Stimulated activated CD8-positive, alpha-beta memory T cell treated with anti-CD3 and anti-CD28 coated beads, Interleukin-2, amount 100 ng/mL, for 1 hour (primary cell): ENCODE measurements at places on chromosomes 12 and 14.

DNA sequence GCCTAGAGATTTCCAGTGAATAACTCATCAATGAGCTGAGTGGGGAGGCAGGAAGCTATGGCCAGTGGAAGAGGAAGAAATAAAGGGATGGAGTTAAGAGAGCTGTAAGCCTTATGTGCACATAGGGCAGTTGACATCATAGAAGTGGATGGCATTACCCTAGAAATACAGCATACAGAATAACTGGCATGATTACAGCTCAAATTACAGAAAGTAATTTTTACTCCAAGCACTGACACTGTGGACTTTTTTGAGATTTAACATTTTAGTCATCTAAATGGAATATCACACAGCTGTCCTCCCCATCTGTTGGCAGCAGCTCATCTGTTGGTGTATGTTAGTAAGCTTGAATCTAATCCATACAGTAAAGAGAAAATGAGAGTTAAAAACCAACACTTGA, 5.4 kb upstream of the IPO8 start:
- no peak for DNase-seq

DNA sequence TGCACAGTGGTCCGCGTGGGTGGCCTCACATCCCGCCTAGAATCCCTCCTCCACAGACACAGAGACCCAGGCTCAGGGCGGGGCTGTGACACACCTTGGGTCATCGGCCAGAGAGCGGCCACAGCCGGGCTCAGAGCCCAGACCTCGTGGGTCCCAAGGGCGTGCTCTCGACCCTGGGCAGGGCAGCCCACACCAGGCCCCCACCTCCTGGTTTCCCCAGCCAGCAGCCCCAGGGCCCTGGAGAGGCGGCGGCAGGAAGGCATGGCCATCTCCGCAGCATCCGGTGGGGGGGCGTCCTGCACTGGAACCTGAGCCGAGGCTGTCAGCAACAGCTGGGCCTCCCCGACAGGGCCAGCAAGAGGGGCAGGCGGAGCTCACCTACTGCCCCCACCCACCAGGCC, 15.2 kb downstream of the JAG2 start:
- no peak for DNase-seq

- DNase-seq: no peak
Observed at GRCh38 chr12:54060975-54061778, 7.5 kb downstream of the HOXC4 start.

DNA sequence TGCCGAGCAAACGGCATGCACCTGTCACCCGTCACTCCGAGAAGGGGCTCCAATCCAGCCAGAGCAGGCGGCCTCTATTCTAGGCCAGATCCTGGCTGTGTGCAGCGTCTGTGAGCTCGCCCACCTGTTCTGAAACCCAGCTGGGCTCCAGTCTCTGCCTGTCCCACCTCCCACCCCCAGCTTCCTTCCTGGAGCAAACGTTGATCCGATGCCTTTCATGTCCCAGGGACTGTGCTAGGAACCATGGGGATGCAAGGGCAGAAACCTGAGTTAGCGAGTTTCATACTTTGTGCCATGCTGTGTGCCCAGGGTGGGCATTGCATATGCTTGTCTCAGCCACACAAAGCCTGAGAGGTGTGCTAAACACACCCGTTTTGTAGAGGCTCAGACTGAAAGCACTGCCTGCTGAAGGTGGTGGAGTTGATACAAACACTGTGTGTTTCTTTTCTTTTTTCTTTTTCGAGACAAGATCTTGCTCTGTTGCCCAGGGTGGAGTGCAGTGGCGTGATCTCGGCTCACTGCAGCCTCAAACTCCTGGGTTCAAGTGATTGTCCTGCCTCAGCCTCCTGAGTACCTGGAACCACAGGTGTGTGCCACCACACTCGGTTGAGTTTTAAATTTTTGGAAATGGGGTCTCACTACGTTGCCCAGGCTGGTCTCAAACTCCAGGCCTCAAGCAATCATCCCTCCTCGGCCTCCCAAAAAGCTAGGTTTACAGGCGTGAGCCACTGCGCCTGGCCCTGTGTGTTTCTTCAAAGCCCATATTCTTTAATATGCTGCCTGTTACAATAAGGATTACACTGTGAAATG, 84.1 kb upstream of the MED13L start:
- no peak for DNase-seq

DNA sequence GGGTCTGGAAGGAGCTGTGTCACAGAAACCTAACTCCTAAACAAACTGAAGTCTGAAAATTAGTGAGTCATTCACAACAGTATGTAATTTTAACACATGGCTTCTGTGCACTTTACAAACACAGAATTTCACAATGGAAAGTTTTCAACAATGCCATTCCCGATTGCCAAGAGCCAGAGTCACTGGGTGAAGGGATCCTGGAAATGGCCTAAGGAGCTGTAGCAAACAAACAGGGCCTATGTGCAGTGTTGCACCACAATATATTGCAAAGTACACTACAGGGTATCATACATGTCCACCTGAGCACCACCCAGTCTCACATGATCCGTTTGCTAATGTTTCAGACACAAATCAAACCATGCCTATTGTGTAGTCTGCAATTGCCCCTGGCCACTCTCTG, 184.7 kb upstream of the OTX2 start:
- DNase-seq: no peak

GRCh38 chr14:101934601-101935150, 29.7 kb upstream of the DYNC1H1 start:
- no peak for DNase-seq

GRCh38 chr12:114291389-114292060, 114.4 kb downstream of the TBX5 start:
- DNase-seq: no peak

- DNase-seq: no peak
Observed at GRCh38 chr14:61621444-61621843, 73.9 kb upstream of the HIF1A start.

DNA sequence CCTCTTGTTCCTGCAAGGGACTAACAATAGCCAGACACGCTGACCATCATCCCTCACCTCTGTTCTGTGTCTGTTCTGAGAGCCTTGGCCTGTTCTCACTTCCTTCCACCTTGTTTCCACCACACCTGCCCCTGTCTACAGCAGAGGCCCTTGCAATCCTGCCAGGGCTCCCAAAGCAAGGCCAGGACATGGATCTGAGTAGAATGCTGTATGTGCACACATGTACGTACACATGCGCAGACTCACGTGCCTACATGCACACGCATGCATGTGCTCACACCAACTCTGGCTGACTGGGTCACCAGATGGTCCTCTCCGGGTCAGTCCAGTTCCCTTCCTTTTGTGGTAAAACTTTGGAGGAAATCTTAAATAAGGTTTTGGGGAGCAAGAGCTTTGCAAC, 133.0 kb upstream of the C14orf180 start:
- DNase-seq: no peak

- DNase-seq: no peak
Observed at GRCh38 chr14:54591461-54591860, 24.5 kb downstream of the SAMD4A start.

DNA sequence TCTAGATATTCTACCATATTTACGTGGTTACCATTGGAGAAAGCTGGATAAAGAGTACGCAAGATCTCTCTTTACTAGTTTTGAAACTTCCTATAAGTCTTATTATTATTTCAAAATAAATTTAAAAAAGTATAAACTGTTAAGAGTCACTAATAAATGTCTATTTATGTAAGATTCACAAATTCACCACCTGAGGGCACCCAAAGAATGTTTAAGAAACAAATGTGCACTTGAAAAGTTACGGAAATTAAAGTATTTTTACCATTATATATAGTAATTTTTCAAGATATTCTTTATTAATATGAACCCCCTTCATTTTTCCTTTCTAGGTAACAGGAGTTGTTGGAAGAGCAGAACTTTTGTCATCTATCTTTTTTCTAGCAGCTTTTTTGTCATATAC, 11.9 kb downstream of the TMTC3 start:
- no peak for DNase-seq

- DNase-seq: no peak
Observed at GRCh38 chr12:77941401-77941800, 110.7 kb downstream of the NAV3 start.

GRCh38 chr14:93023039-93023438, 92.7 kb downstream of the ITPK1 start:
- no peak for DNase-seq

DNA sequence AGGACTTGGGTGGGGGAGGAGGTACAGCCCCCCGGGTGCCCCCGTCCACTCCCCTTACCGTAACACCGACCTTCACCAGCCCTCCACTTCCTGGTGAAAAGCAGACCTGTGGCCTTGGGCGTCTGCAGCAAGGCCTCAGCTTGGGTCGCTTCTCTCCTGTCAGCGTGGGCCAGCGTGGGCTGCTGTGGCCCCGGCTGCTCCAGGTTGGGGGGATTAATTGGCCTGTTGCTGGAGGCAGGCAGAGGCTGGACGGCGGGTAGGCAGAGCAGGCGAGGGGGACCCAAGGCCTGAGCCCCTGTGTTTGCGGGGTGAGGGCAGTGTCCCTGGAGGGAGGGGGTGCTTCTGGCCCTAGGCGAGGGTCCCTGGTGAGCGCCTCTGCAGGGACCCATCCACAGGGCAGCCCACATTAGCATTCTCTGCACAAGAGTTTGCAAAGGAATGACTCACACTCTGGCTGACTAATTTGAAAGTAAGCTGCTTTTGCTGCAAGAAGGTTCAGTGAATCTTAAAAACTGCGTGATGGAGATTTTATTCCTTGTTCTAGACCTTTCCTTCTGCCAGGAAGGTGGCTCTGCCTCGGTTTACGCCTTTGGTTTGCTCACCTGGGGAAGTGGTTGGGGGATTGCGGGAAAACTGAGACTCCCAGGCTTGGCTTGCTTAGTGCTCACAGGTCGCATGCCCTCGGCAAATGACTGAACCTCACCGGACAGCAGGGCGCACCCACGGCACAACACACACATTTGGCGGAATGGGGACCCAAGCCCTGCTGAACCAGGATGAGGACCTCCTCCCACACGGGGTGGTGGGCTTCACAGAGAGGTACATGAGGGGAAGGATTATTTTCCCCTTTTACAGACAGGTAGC, 37.9 kb upstream of the DLK1 start:
- no peak for DNase-seq

DNA sequence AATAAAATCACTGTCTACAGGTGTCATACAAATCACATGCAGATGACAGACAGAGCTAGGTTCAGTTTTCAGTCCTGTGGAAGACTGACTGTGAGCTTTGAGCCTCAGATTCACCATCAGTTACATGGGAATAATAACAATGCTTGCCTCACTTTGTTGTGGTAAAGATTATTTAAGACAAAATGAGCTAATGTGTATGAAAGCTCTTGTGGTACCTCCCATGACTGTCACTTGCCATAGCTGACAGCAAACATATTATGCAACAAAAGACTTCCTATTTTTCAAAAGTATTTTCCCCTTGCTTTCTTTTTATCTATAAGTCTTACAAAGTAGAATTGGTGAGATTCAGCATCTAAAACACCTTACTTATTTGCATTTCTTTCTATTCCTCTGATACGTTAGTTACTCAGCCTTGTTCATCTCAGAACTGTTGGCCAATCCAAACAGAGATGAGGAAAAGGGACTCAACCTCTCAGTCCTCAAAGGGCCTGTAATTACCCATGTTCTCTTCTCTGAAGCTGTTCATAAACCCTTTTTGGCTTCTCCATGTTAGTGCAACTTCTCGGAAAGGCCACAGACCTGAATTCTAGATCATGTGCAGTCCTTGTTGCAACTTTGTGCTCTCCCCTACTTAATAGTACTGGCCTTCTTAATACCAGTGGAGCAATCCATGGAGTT, 8.8 kb upstream of the DDHD1 start:
- no peak for DNase-seq

DNA sequence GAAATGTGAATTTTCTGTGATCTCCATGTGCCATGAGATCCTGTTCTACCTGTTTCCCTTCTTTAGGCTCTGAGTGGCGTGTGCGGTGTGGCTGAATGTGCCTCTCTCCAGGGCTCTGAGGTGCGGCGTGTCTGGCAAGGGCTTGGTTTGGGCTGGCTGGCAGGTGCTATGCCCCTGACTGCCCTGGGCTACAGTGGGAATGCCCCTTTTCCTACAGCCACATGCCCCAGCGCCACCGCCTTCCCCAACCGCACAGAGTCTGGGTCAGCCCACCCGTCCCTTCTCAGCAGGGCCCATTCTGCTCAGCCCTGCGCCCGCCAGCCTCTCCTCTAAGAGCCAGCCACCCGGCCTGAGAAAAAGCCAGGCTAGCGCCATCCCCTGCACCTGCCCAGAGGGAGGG, 24.7 kb downstream of the BTBD6 start:
- DNase-seq: no peak

GRCh38 chr12:12212769-12213168, 54.1 kb downstream of the LRP6 start:
- DNase-seq: no peak
